ENCODE measurements at places on chromosomes 11 and 22. TPM values are rescaled to one million over a fixed set of nuclear protein-coding genes. Genes with fewer than 3 reads are reported as not detected.

The LUZP2 gene
- total RNA-seq, result not detected

The FOLR3 gene
- total RNA-seq, result not detected

The PDE3B gene
- 1.8 TPM for total RNA-seq

The CLMP gene
- total RNA-seq, result 19.0 TPM

The SYT13 gene
- 7.3 TPM for total RNA-seq

Measured in A549 treated with GW870086 at 1 μM for 4 hours (cell line).